H7 (cell line): ENCODE measurements at places on chromosomes 12 and 14. TPM values are rescaled to one million over a fixed set of nuclear protein-coding genes. Genes with fewer than 3 reads are reported as not detected.
A peak's percentile ranks its signal among the peaks of the same experiment; 100 is the strongest.

ADAM20 gene
- 0.10 and 0.59 TPM in 2 replicates for total RNA-seq

DNA sequence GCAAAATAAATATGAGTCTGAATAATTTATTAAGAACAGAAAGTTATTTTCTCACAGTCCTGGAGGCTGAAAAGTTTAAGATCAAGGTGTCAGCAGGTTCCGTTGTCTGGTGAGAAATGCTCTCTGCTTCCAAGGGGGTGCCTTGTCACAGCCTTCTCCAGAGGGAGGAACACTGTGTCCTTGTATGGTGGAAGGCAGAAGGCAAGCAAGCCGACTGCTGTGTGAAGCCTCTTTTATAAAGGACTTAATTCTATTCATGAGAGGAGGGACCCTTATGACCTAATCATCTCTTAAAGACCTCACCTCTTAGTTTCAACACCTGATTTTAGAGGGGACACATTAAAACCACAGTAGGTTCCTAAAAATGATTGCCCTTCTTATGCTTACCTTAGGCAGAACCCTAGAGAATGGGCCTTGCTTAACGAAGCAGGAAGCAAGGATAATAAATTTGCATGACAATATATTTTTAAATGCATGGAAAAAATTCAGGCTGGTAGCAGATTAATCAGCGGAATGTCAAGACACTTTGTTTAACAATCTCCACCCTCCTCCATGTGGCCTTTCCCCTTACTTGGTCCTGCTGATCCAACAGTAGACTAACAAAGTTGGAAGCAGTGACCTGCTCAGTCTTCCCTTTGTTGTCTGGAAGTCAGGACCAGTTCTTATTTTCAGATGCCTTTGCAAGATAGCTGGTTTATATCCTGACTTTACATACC lies 154.9 kb downstream of the DYRK2 start:
- DNase-seq, result no peak

DNA sequence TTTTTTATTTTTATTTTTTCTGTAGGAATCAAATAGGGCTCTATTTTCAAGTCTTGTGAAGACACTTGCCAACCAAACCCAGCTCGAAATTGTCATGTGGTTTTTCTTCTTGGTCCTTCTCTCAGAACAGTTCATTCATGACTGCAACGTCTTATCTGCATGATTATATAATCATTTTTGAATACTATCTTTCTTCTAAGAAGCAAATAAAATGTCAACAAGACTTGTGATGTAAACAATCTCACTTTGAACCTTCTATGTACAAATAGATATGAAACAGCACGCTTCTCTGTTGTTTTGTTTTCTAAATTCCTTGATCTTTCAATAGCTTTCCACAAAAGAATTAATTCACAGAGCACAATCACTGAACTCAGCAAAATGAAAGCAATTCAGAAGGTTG lies 320.7 kb downstream of the SOX5 start:
- no peak for DNase-seq

- peak; percentile 71 for DNase-seq
These were observed 187.6 kb upstream of the C14orf180 start for GRCh38 chr14:104392001-104392395.
